ENCODE measurements at places on chromosomes 2 and 18.

DNA sequence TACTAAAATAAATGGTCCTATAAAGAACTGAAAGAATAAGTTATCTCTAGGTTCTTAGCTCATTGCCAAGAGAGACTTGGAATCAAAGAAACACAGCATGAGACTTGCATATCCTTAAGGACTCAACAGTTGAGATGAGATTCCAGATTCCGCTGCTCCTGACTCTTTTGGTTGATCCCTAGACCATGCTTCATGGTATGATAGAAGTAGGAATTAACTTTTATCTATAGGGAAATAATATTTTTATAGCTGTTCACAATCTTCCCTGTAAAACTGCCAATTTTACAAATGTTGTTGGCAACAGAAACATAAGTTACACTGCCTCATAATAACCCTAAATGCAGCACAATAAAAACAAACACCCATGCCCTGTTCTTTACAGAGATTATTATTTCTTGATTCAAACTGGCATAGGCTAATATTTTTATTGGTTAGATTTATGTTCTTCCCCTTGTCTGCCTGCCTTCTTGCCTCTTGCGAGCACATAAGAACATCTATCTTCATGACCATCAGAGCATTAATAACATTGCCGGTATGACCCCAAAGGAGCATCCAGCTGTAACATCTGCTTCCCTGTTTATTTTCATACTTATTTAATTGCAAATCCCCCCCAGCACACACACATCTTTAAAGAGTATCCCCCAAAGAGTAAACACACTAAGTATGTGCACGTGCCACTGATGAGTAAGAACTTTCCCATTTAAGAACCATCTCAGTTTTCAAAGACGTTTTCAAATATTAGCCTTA lies 735.7 kb upstream of the SLC8A1 start:
- DNase-seq = no peak

GRCh38 chr2:237075749-237076599 lies 9.7 kb upstream of the COPS8 start:
- DNase-seq = no peak

GRCh38 chr2:46148369-46148736 lies 148.9 kb upstream of the EPAS1 start:
- no peak for DNase-seq

GRCh38 chr2:169510496-169510895 lies 994 bp downstream of the KLHL41 start:
- DNase-seq = no peak

- DNase-seq = no peak
These were observed 146.2 kb downstream of the LDLRAD4 start for GRCh38 chr18:13364721-13365205.

- no peak for DNase-seq
These were observed 20.1 kb downstream of the ARID5A start for GRCh38 chr2:96556441-96557330.

DNA sequence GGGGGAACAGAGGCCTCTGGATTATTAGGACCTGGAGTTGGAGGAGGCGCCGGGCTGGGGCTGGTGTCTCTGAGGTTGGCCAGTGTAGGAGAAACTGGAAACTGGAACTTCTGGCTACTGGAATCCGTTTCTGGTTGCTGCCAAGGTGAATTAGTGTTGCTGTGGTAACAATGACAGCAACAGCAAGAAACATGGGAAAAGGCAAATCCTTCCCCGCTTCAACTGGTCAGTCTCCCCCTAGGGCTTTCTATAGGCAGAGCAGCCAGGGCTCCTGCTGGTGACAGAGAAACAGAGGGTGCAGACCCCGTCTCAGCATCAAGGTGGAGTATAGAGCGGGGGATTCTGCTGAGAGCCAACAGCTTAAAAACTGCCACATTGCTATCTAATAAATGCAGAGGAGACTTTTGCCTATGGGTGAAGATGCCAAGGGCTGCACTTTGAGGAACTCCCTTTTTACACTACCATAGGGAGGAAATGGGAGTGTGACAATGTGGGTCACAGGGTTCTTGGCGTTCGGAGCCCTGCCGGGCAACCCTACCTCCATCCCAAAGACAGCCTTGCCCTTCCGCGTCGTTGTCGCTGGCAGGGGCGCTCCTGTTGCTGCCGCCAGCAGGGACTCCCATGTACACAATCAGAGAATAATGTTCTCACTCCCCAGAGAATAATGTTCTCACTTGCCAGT lies 81.4 kb upstream of the CABLES1 start:
- no peak for DNase-seq

- no peak for DNase-seq
These were observed 145.8 kb downstream of the AGPS start for GRCh38 chr2:177538323-177538722.

DNA sequence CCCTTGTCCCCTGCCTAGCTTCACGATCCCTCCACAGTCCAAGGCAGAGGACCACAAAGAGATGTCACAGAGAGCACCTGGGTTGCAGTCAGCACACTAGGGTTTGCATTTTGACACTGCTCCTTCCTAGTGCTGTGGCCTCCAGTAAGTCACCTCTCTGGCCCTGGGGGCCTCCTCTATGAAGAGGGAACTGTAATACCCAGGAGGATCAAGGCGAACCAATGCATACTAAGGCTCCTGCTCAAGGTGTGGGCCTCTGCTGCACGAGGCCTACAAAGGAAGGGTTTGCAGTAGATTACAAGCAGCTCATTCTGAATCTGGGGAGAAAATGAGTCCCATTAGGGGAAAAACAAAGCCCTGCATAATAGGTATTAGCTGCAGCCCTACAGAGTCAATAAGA lies 72.3 kb upstream of the FZD7 start:
- no peak for DNase-seq

DNA sequence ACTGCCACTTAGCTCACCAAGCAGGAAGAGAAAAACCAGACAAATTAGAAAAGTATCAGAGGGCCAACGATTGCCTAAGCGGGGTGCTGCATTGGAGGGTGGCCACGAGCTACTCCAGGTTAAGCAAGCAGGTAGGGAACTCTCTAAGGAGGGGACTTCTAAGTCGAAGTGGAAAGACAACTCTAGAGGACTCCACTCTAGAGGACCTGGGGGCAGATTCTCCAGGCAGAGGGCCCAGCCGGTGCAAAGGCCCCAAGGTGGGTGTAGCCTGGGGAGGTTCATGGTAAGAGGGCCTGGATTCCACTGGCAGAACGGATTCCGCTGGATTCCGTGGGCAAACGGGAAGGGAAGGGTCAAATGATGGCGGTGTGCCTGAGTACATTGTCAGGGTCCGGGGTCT lies 12.7 kb downstream of the FBLN7 start:
- DNase-seq = no peak

- DNase-seq = no peak
These were observed 218.6 kb downstream of the DYM start for GRCh38 chr18:49241852-49242251.

GRCh38 chr2:10350761-10351160 lies 48.1 kb downstream of the HPCAL1 start:
- DNase-seq = no peak

DNA sequence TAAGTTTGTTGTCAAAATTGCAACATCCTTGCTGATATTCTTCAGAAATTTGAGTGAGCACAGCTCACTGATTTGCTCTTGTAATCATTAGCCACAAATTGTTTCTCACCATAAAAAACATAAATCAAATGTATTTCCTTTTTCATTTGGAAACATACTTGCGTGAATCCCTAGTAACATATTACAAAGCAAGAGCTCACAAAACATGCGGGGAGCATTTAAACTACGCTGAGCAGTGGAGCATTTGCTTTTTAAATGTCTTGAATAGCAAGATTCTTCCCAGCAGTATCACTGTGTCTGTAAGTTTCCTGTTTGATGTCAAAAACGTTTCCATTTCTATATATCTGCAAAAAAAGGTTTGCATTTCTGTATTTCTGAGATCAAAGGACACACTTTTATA lies 788.3 kb upstream of the SALL3 start:
- no peak for DNase-seq

DNA sequence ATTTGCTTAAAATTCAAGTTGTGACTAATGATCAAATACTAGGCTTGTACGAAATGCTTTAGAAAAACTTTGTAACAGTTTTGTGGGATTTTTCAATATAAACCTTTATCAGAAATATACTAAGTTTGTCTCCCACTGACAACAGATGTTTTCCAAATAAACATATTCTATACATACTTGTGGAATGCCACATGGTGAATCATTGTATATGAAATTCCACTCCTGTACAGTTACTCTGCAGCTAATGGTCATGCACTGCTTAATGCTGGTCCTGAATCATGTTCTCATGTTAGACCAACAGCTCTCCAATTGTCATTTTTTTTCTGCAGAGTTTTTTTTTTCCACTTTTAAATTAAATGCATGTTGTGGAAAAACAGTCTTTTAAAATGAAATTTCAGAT lies 90.1 kb downstream of the DPP4 start:
- DNase-seq = no peak

DNA sequence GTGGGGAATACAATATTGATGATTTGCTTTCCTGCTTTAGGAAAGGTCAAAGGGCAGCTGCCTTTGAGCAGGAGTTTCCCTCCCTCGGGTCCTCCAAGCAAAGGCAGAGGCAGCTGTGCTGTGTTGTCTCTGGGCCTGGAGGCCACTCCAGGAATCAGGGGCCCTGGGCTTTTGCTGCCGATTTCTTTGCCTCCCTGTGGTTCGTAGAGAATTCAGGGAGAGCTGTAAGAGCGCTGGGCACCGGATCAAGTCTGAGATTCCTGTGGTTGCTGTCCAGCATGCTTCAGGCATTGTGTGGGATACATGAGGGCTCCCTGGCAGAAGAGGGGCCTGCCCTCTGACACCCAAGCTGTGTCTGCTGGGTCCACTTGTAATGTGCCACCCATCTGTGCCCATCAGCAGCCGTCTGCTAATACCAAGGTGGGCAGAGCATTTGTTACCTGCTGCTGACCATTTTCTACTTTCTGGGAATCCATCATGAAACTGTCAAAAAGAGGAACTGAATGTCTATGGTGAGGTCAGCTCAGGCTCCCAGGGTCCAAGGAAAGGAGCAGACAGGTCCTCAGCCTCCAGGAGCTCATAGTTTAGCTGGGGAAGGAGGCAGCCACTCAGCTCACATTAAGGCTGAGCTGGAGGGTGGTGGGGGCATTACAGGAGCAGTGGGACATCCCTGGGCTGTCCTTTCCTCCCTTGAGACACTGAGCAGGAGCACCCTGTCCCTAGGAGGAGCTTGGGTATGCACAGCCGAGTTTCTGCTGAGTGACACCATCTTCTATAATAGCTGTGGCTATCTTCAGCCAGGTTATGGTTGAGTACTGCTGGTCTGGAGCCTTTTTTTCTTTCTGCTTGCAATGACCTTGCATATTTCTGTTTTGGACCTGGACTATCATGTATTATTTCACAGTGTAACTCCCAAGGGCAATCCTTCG lies 68.5 kb downstream of the CTIF start:
- no peak for DNase-seq

DNA sequence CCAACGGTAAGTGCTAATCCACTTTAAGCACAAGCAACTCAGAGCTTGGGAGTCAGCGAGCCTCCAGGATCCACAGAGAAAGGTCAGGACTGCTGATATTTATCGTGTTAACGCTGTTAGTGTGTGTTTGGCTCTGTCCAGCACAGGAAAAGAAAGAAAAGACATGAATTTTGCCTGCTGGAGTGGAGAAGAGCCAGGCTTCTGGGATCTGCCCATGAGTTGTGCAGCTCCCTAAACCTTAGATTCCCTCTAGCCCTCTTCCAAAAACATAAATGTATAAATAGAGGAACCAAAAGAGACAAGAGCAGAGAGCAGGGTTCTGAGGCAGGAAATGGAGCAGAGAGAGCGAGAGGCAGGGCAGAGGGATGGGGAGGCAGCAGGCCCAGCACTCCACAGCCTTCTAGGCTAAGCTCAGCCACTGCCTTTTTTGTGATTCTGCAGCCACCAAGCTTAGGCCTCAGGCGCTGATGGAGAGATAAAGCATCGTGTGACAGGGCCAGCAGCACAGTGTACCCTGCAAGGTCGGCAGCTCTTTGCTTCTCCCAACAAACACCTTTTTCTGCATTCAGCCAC lies 14.5 kb upstream of the MAT2A start:
- no peak for DNase-seq

DNA sequence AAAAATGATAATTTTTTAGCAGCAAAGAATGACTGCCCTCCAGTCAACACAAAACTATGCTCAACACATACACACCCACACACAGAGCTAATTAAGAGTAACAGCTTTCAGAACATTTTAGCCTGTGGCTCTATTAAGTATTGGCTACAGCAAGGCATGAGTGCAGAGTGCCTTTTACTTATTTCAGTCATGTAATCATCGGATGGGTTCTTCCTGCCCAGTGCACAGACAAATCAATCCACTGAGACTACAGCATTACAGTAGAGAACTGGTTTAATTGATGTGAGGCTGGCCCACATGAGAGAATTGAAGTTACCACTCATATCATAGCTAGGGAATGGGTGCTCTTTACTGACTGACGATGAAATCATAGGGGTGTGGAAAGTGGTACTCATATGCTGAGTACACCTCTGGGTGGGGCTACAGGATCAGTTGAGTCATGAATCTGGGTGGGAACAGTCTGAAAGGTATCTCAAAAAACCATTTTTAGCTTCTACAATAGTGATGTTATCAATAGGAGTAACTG lies 241.0 kb downstream of the FSIP2 start:
- no peak for DNase-seq

- DNase-seq = no peak
These were observed 173.8 kb downstream of the TMEM18 start for GRCh38 chr2:503288-503999.

- no peak for DNase-seq
These were observed 9.5 kb downstream of the WDPCP start for GRCh38 chr2:63578767-63579166.

- DNase-seq = no peak
These were observed 1432.6 kb upstream of the TMEFF2 start for GRCh38 chr2:193627187-193627926.

DNA sequence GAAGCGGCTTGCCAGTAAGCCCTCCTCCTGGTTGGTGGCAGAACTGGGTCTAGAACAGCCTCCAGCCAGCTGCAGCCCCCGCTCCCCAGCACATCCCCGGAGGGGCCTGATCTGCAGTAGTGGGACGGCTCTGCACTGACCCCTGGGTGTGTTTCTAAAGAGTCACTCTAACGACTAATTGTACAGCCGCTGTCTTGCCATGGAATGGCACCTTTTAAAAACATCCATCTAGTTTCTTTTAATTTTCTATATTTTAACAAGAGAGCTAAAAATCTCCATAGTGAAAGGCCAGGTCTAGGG lies 82.0 kb downstream of the MTCL1 start:
- DNase-seq = no peak

GRCh38 chr2:175227393-175227792 lies 45.9 kb upstream of the ATP5MC3 start:
- no peak for DNase-seq

DNA sequence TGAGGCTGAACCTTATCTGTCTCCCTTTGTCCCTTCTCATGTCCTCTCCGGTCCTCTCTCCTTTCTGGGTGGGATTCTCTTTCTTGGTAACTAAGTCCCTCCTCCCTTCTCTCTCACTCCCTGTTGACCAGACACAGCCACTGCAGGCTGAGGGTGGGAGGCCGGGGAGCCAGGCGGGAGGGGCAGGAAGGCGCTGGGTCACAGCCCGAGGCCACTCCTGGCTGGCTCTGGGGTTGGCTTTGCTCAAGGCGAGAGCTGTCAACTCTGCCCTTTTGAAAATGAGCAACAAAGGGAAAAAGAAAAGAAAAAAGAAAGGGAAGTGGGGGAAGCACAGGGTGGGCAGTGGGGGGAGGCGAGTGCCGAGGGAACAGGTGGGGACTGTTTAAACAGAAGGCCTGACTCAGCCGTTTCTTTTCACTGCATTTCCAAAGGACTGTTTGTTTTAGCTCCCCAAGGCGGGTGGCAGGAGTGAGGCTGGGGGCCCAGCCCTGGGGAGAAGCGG lies 70.5 kb upstream of the IGFBP5 start:
- no peak for DNase-seq

- no peak for DNase-seq
These were observed 18.4 kb upstream of the SLC20A1 start for GRCh38 chr2:112627060-112628040.
